Activated naive CD8-positive, alpha-beta T cell treated with anti-CD3 and anti-CD28 coated beads for 36 hours (primary cell): ENCODE measurements at places on chromosomes 2 and 18. TPM values are rescaled to one million over a fixed set of nuclear protein-coding genes. Genes with fewer than 3 reads are reported as not detected.

Gene CD226
- total RNA-seq = 57.2 TPM

Gene ECEL1
- 0.14 TPM for total RNA-seq

Gene RBKS
- 5.1 TPM for total RNA-seq

Gene CRYGC
- total RNA-seq = not detected

Gene FSHR
- not detected for total RNA-seq

Gene NEDD4L
- 14.4 TPM for total RNA-seq

Gene LYG1
- total RNA-seq = 0.30 TPM

Gene BBS5
- total RNA-seq = 5.0 TPM

DNA sequence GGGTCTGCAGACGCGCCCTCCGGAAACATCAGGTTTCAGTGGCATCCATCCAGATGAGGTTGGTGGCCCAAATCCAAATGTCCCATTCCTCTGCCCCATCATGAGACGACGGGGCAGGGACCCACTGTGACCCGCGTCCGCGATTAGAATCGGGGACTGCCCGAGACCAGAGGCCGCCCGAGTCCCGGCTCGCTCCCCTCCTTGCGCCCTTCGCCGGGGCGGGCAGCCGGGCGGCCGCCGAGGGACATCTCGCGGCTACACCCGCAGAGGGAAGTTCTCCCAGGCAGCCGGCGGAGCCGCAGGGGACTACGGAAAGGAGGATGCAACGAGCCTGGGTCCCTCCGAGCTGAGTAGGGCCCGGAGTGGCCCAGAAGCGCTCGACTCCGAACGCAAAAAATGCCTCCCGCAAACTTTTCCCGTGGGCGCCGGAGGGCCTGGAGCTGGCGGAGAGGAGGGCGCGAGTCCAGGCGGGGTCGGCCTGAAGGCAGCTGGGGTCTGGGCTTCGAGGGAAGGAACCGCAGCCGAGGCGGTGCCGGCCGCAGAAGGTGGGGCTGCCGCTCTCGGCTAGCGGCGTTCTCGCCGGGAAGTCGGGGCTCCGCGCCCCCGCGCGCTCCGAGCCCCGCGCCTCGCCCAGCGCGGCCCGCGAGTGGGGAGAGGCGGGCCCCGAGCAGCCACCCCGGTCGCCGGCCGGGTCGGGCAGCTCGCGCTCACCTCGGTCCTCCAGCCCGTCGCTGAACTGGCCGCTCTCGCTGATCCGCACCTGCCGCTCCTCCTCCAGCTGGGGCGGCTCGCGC, 580 bp downstream of the TMEM163 start:
- peak overlapping the region; percentile 38 for H3K4me3 ChIP-seq
- DNase-seq = no peak
- H3K36me3 ChIP-seq = no peaks in the 10 kb centered on the region
- H3K27me3 ChIP-seq = peaks cover 83% of the 10 kb centered on the region
- no peak overlapping the region for H3K27ac ChIP-seq

DNA sequence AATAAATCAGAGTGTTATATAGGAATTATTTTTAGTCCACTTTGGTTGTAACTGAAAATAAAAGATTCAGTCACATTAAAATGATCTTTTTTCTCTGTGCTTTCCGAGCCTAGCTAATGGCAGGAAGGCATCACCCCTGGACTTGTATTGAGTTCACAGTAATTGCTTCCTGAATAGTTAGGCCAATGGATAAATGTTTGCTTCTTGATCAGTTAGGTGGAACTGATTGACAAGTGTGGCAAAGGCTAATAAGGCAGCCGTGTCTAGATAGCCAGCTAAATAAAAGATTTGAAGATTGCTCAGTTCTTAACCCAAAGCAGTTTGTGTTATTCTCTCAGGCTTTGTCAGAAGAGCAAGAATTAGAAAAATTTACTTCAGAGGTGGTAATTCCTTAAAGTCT, 20.8 kb downstream of the FAM171B start:
- DNase-seq = no peak
- no peaks in the 10 kb centered on the region for H3K4me1 ChIP-seq
- peaks cover 3% of the 10 kb centered on the region for H3K27me3 ChIP-seq
- no peak overlapping the region for H3K4me3 ChIP-seq
- no peaks in the 10 kb centered on the region for H3K36me3 ChIP-seq

DNA sequence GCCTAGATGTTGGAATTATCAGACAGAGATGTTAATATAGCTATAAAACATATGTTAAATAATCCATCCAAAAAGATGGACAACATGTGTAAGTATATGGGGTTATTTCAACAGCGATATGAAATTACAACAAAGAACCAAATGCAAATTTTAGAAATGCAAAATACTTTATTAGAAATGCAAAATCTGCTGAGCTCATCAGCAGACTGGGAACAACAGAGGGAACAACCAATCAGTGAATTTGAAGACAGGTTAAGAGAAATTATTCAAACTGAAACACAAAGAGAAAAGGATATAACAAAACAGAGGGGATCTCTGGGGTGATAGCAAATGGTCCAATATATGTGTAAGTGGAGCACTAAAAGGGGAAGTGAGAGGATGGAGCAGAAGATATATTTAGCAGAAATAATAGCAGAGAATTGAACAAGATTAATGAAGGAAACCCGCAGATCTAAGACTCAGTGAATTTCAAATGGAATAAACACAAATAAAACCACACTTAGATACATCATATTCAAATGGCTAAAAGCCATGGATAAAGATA, 13.5 kb upstream of the HS6ST1 start:
- H3K27ac ChIP-seq = no peak overlapping the region
- peaks cover 12% of the 10 kb centered on the region for H3K27me3 ChIP-seq
- no peak overlapping the region for H3K4me3 ChIP-seq
- no peak for DNase-seq
- H3K36me3 ChIP-seq = peaks cover 9% of the 10 kb centered on the region

- peaks cover 3% of the 10 kb centered on the region for H3K36me3 ChIP-seq
- DNase-seq = no peak
- H3K27ac ChIP-seq = no peak overlapping the region
- H3K4me3 ChIP-seq = no peak overlapping the region
- H3K4me1 ChIP-seq = peaks cover 8% of the 10 kb centered on the region
Observed at GRCh38 chr2:58030771-58031170, 15.8 kb upstream of the VRK2 start.

DNA sequence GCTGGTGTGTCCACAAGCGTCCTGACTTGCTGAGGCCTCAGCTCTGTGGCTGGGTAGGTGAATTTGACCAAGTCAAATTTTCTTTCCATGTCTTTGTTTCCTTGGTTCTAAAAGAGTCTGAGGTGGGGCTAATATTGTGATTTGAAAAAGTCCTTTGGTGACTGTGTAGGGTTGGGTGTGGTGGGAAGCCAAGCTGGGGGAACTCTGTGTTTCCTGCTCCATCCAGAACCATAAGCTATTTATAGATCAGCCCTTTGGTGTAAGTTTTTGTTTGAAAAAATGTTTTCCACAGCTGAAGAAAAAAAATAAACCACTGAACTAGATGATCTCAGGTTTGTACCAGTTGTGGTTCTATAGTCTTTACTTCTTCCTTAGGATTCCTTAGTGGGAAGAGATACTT, 462.7 kb downstream of the TGIF1 start:
- no peak for DNase-seq
- H3K4me3 ChIP-seq = no peak overlapping the region
- no peak overlapping the region for H3K27ac ChIP-seq

GRCh38 chr18:63062246-63062645, 257.3 kb downstream of the BCL2 start:
- no peak for DNase-seq
- no peak overlapping the region for H3K4me3 ChIP-seq
- no peaks in the 10 kb centered on the region for H3K27me3 ChIP-seq
- H3K36me3 ChIP-seq = no peaks in the 10 kb centered on the region

DNA sequence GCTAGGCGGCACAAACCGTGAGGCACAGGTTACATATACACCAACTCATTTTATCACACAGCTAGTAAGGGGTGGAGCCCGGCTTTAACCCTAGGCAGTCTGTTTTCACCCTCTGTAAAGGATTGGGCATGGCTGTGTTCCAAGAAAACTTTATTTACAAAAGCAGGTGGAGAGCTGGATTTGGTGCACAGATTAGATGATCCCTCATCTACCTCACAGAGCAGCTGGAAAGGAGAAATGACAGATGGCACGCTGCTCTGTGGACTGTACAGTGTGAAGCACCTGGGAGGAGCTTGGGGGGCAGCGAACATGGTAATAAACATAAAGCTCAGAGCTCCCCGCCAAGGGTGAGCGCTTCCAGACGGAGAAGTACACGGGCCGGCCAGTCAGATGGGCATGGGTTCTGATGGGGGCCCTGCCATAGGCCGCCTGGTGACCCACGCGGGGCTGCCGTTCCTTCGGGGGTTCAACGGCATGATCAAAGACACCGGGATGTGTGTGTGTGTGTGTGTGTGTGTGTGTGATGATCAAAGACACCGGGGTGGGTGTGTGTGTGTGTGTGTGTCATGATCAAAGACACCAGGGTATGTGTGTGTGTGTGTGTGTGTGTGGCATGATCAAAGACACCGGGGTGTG, 862 bp upstream of the TMEM177 start:
- H3K36me3 ChIP-seq = peaks cover 9% of the 10 kb centered on the region
- no peak for DNase-seq
- H3K4me1 ChIP-seq = peaks cover 22% of the 10 kb centered on the region
- peak overlapping the region; percentile 81 for H3K4me3 ChIP-seq
- H3K27me3 ChIP-seq = no peaks in the 10 kb centered on the region

GRCh38 chr2:130336877-130337734, 5.6 kb upstream of the IMP4 start:
- H3K36me3 ChIP-seq = peaks cover 7% of the 10 kb centered on the region
- H3K27ac ChIP-seq = peak overlapping the region; percentile 71
- H3K4me1 ChIP-seq = peaks cover 16% of the 10 kb centered on the region
- peaks cover 10% of the 10 kb centered on the region for H3K27me3 ChIP-seq
- peak overlapping the region; percentile 47 for H3K4me3 ChIP-seq

DNA sequence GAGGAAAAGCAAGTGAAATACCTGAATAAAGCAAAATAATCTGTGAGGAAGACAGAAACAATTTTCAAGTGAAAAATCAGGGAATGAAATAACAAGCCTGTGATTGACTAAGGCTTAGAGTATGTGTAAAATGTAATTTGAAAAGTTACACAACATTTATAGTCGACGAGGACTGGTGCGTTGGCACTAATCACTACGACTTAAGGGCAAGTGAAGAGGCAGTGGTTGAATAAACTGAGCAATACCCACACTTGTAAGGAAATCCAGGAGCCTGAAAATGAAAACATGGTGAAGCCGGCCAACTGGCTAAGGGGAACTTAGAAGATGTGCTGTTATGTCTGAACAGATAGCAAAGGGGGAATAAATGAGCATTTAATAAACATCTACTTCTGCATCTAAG, 13.4 kb downstream of the DOK1 start:
- no peak overlapping the region for H3K27ac ChIP-seq
- H3K4me1 ChIP-seq = peaks cover 29% of the 10 kb centered on the region
- no peak for DNase-seq
- H3K27me3 ChIP-seq = peaks cover 7% of the 10 kb centered on the region
- H3K4me3 ChIP-seq = no peak overlapping the region
- peaks cover 3% of the 10 kb centered on the region for H3K36me3 ChIP-seq

DNA sequence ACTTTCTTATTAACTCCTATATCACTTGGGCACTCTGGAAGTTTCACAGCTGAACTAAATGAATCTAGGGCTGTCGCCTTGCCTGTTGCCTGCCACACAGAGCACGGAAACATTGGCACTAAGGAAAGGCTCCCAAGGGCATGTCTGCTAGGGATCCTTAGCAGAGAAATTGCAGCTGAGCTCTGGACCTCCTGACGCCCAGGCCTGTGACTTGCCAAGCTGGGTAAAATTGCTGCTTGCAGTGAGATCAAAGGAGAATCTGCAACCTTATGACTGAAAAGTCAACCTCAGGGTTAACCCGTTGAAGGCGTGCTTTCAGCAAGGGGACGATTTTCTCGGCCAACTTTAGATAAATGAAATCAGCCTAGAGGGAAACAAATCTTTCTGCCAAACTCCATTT, 189.8 kb downstream of the NCK2 start:
- no peaks in the 10 kb centered on the region for H3K27me3 ChIP-seq
- H3K27ac ChIP-seq = no peak overlapping the region
- H3K4me3 ChIP-seq = peak overlapping the region; percentile 25
- peak; percentile 39 for DNase-seq
- peaks cover 34% of the 10 kb centered on the region for H3K4me1 ChIP-seq

DNA sequence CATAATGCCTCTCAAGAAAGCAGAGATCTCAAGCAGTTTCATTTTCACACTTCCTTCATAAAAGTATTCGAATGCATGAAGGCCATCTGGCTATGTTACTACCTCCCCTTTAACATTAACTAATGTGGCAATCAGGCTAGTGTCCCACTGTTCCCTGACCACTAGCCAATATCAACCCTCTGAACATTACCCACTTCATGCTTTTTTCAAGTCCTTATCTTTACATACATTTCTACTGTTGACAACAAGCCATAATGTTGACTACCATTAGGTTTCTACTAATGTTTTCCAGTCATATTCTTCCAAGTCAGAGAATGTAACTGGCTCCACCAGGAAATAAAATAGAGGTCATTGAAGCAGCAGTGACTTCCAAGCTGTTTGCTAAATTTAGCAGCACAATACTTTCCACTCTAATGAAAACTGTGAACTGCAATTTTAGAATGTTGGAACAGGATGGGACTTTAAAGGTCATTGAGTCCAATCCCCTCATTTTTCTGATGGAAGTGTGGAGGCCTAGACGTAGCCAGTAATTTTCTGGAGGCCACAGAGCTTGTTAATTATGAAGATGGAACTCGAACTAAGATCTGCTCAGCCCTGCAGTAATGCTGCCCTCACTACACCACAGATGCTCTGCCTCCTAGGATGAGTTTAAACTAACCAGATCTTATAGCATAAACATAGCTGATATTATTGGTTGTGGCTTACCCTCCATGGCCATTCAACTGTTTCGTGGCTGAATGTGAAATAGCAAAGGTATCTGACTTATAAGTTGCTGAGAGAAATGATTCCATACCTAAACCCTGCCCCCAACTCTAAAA, 630 bp upstream of the PPP1R1C start:
- H3K27me3 ChIP-seq = no peaks in the 10 kb centered on the region
- no peaks in the 10 kb centered on the region for H3K4me1 ChIP-seq
- no peaks in the 10 kb centered on the region for H3K36me3 ChIP-seq
- no peak for DNase-seq
- no peak overlapping the region for H3K4me3 ChIP-seq

- H3K27ac ChIP-seq = no peak overlapping the region
- H3K27me3 ChIP-seq = peaks cover 12% of the 10 kb centered on the region
- H3K36me3 ChIP-seq = no peaks in the 10 kb centered on the region
- DNase-seq = no peak
- no peak overlapping the region for H3K4me3 ChIP-seq
Observed at GRCh38 chr2:219739066-219739465, 111.6 kb downstream of the SLC4A3 start.

DNA sequence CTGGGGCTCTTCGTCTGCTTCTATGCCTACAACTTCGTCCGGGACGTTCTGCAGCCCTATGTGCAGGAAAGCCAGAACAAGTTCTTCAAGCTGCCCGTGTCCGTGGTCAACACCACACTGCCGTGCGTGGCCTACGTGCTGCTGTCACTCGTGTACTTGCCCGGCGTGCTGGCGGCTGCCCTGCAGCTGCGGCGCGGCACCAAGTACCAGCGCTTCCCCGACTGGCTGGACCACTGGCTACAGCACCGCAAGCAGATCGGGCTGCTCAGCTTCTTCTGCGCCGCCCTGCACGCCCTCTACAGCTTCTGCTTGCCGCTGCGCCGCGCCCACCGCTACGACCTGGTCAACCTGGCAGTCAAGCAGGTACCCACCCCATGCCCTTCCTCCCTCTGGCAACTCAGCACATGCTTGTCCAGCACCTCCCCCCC, 24.2 kb downstream of the STEAP3 start:
- H3K36me3 ChIP-seq = no peaks in the 10 kb centered on the region
- H3K4me3 ChIP-seq = no peak overlapping the region
- H3K4me1 ChIP-seq = no peaks in the 10 kb centered on the region
- DNase-seq = no peak
- no peak overlapping the region for H3K27ac ChIP-seq
